HFFc6 (cell line): ENCODE measurements at places on chromosomes 6 and 20. TPM values are rescaled to one million over a fixed set of nuclear protein-coding genes. Genes with fewer than 3 reads are reported as not detected.

DHX35 gene
- total RNA-seq = 6.0 to 6.7 TPM (median 6.1 TPM) in 3 replicates

- no peak for DNase-seq
Measured at GRCh38 chr6:36319436-36319762, 17.3 kb downstream of the BNIP5 start.

DNA sequence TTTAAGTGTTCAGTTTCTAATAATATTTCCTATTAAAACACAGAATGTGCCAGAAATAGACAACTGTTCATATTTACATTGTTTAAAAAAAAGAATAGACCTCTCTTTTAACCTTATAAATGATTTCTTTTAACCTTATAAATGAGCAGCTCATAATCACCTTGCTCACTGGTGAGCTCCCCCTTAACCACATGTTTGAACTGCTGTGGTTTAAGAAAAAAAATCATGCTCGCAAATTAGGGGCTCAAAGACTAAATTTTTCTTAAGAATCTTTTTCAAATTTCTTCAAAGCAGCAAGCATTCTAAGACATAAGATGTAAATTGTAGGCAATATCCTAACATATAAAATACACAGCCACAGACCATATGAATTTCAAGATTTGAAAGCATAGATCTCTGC lies 32.8 kb downstream of the FAM8A1 start:
- DNase-seq = no peak

DNA sequence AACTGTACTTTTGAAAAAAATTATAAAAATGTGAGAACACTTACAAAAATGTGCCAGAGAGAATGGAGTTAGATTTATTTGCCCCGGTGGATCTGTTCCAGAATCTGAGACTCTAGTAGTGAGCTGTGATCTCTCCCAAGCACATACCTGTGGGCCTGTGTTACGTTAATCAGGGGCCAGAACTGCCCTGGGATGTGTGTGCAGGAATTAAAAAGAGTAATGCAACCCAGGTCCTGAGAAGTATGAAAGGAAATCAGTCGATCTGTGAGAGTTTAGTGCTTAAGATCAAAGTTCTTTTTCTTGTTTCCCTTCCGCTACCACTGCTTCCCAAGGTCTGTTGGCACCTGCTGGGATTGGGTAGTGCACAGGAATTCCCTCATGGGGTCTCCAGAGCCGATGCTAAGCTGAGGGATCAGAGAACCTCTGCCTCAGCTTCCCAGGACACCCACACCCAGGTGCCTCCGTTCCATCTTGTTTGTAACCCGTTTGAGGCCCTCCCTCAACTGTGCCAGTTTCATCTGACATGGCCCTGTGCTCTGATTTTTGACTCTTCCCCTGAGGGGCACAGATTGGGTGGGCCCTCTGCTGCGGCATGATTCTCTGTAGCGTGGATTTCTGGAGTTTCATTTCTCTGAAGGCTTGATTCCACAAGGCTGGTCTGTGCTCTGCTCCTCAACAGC lies 87.7 kb downstream of the RREB1 start:
- DNase-seq = no peak
